ENCODE measurements at places on chromosomes 12 and 14. TPM values are rescaled to one million over a fixed set of nuclear protein-coding genes. Genes with fewer than 3 reads are reported as not detected.

DNA sequence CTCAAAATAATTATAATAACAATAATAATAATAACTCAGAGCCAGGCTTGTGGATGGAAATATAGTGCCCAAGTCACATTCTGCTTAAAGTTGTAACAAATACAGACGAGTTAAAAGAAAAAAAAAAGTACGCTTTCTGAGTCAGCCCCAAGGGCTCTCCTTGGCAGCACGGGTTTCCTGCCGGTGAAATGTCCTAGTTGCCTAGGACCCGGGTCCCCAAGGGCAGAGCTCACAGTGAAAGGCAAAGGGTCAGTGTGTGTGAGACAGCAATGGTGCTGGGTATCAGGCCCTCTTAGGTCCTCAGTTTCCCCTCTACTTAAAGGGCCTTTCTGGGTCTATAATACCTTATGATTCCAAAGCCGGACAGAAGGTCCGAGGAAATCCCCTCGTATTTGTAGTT is 96.3 kb upstream of the CLMN start:
- DNase-seq, result no peak

GRCh38 chr12:106894774-106895173 is 60.9 kb upstream of the TMEM263 start:
- DNase-seq, result no peak

DNA sequence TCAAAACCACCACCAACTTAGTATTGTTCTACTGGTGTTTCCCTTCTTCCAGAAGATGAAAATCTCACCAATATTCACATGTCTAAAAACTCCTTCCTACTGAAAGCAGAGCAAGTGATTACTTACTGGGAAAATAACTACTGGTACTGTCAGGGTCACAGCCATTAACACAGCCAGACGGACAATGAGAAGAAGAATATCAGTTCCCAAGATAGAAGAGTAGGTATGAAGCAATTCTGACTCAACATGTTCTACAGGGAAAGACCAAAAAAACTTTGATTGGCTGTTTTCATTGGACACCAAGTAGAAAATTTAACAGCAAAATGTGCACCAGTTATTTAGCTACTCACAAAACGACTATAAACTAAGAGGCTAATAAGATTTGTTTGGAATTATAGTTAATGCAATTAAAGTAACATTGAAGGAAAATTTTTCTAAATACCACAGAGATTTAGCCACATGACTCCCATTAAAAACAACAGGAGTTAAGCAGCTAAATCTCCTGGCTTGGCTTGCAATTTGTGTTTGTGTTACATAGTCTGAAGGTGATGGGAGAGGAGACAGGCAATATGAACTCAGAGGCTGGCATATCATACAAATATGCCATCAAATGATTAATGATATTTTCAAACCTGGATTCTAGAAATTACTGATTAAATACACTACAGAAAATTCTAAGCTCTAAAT is 9.5 kb downstream of the SLC38A2 start:
- DNase-seq, result no peak

The P2RX7 gene
- 1.7 TPM for total RNA-seq

DNA sequence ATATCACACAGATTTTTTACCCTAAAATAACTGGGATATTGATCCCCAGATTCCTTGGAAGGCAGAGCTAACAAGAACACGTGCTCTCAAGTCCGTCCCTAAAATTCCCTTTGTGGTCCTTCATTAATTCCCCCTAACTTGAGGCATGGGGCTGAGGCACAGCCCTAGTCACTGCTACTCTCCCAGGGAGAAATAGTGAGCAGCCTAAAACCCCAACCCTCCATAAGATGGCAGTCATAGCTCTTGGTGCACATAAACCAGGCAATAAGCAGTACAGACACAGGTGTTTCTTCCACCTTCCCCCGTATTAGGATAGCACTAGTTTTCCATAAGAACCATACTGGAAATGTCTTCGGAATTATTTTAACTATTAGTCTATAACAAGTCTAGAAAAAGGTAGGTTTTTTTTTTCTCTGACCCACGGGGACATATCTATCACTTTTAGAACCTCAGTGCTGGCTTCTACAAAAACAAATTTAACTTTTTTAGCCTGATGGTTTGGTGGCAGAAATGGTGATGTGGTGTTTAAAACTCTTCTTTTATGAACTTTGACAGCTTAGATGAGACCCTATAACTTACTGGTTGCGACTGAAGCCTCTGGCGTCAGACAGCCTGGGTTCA is 3.1 kb upstream of the ARHGEF40 start:
- no peak for DNase-seq
